CD4-positive, alpha-beta memory T cell (primary cell): ENCODE measurements at places on chromosomes 2 and 18. TPM values are rescaled to one million over a fixed set of nuclear protein-coding genes. Genes with fewer than 3 reads are reported as not detected.
A peak's percentile ranks its signal among the peaks of the same experiment; 100 is the strongest.

GRCh38 chr2:102422910-102423309 lies at the start of gene IL18RAP:
TSS of gene IL18RAP (plus strand) at chr2:102423160. CDS start at chr2:102423278, 118 bp downstream.
- H3K4me3 ChIP-seq: no peak within 1 kb of the TSS
- no peak for DNase-seq
- no peaks in the 10 kb centered on the region for H3K27me3 ChIP-seq
- H3K4me1 ChIP-seq: peaks cover 65% of the 10 kb centered on the region
- no peaks in the 10 kb centered on the region for H3K36me3 ChIP-seq

The BOK gene
- not detected for total RNA-seq

DNA sequence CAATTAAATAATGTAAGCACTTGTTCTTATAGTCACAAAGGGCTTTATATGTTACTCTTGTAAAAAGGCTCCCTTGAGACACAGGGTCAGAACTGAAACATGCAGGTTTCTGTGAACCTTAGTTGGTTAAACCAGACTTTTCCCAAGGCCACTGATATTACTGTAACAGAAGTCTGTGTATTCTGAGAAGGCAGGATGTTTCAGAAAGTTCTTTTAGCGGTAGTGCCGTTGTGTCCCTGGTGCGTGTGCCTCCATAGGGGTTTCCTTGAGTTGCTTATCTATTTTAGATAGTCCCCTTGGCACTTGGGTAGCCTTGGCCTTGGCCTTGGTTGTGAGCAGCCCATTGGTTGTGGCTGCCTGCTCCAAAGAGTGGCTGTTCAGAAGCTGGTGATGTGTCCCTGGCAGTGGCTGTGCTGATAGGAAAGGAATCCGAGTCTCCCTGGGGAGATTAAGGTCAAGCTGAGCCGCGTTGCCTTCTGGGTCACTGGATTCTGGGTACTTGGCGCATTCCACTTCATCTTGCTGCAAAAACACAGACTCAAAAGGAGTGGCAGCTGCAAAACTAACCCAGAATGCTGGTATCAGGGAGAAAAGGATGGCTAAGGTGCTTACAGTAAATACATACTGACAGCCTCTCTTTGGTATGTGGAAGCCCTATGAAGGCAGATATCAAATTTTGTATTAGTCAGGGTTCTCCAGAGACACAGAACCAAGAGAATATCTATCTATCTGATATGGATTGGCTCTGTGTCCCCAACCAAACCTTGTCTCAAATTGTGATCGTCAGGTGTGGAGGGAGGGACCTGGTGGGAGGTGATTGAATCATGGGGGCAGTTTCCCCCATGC lies 69.7 kb downstream of the FHOD3 start:
- no peaks in the 10 kb centered on the region for H3K36me3 ChIP-seq
- H3K27ac ChIP-seq: no peak overlapping the region
- H3K27me3 ChIP-seq: no peaks in the 10 kb centered on the region
- no peak overlapping the region for H3K4me3 ChIP-seq

The IL36RN gene
- total RNA-seq: not detected

DNA sequence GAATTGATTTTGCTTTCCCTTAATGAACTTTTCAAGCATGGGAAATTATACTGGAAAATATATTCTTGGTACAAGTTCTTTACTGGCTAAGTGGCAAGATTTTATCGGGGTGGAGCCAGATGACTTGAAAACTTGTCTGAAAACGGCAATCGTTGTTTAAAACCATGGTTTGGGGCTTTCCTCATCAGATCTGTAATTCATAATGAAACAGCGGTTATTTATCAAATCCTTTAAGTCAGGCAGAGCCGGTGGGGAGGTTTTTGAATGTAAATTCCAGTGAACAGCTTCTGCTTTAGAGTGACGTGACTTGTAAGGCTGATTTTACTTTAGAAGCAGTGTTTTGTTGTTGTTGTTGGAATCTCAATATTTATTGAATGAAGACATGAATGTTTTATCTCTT lies 2.6 kb downstream of the SEC11C start:
- peak overlapping the region; percentile 11 for H3K27ac ChIP-seq
- no peak overlapping the region for H3K4me3 ChIP-seq
- peaks cover 51% of the 10 kb centered on the region for H3K4me1 ChIP-seq
- no peaks in the 10 kb centered on the region for H3K27me3 ChIP-seq
- peak; percentile 51 for DNase-seq

The AGXT gene
- total RNA-seq: not detected

The REG1B gene
- total RNA-seq: not detected

- no peak overlapping the region for H3K27ac ChIP-seq
- no peak for DNase-seq
- peaks cover 84% of the 10 kb centered on the region for H3K27me3 ChIP-seq
Observed at GRCh38 chr2:176130147-176130956, 847 bp downstream of the HOXD8 start.

- DNase-seq: no peak
- no peak overlapping the region for H3K4me3 ChIP-seq
- no peaks in the 10 kb centered on the region for H3K4me1 ChIP-seq
- no peaks in the 10 kb centered on the region for H3K27me3 ChIP-seq
- H3K27ac ChIP-seq: no peak overlapping the region
Observed at GRCh38 chr18:78526275-78526674, 453.3 kb upstream of the SALL3 start.

DNA sequence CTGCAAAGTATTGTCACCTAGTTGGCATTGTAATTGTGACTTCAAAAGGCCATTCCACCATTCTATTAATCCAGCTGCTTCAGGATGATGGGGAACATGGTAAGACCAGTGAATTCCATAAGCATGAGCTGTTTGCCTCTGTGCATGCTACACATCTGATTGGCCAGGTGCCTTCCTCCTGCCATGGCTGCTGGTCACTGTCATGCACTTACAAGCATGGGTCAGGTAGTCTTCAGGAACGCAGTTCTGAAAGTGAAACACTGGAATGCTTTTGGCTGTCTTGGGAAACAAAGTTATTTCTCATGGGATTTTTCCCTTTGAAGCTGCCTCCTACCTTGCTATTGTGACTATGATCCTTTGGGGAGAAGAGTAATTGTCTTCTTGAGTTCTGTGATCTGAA lies 267.6 kb downstream of the GBX2 start:
- no peak overlapping the region for H3K4me3 ChIP-seq
- no peaks in the 10 kb centered on the region for H3K4me1 ChIP-seq
- DNase-seq: no peak
- H3K36me3 ChIP-seq: no peaks in the 10 kb centered on the region

GRCh38 chr2:12109363-12110017 lies 363.1 kb downstream of the LPIN1 start:
- no peaks in the 10 kb centered on the region for H3K27me3 ChIP-seq
- H3K4me3 ChIP-seq: no peak overlapping the region
- DNase-seq: no peak
- no peaks in the 10 kb centered on the region for H3K36me3 ChIP-seq
- H3K4me1 ChIP-seq: peaks cover 25% of the 10 kb centered on the region

DNA sequence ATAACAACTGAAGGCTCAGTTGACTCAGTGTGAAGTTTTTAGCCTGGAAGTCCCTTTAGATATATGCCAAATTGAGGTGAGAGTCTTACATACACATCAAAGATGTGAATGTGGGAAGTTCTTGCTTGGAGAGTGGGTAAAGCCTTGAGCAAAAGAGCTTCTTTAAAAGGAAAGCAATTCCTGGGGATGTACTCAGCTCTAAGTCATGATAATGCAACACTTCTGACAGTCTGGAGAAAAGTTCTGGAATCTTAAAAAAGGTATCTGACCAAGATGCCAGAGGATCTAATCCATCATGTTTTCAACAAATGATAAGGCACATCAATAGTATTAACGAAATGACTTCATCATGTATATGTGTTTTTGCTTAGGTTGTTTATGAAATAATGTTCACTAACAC lies 351.2 kb downstream of the CDH19 start:
- no peak for DNase-seq
- H3K27ac ChIP-seq: no peak overlapping the region
- H3K4me1 ChIP-seq: no peaks in the 10 kb centered on the region
- no peaks in the 10 kb centered on the region for H3K27me3 ChIP-seq
- H3K4me3 ChIP-seq: no peak overlapping the region

DNA sequence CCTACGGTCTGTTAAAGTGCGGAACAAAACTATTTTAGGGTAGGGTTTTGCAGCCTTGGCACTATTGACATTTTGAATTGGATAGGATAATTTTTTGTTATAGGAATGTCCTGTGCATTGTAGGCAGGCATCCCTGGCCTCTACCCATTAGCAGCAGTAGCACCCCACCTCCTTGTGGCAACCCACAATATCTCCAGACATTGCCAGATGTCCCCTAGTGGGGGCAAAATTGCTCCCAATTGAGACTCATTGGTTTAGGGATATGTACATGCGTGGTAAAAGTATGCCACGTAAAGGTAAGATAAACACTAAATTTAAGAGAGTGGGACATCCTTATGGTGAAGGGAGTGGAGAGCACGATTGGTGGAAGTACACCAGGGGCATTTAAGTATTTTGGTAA lies 4.6 kb downstream of the MIB1 start:
- peaks cover 65% of the 10 kb centered on the region for H3K4me1 ChIP-seq
- H3K36me3 ChIP-seq: no peaks in the 10 kb centered on the region
- peak; percentile 37 for DNase-seq
- H3K4me3 ChIP-seq: no peak overlapping the region
- H3K27me3 ChIP-seq: no peaks in the 10 kb centered on the region

The UGT1A6 gene
- total RNA-seq: not detected

DNA sequence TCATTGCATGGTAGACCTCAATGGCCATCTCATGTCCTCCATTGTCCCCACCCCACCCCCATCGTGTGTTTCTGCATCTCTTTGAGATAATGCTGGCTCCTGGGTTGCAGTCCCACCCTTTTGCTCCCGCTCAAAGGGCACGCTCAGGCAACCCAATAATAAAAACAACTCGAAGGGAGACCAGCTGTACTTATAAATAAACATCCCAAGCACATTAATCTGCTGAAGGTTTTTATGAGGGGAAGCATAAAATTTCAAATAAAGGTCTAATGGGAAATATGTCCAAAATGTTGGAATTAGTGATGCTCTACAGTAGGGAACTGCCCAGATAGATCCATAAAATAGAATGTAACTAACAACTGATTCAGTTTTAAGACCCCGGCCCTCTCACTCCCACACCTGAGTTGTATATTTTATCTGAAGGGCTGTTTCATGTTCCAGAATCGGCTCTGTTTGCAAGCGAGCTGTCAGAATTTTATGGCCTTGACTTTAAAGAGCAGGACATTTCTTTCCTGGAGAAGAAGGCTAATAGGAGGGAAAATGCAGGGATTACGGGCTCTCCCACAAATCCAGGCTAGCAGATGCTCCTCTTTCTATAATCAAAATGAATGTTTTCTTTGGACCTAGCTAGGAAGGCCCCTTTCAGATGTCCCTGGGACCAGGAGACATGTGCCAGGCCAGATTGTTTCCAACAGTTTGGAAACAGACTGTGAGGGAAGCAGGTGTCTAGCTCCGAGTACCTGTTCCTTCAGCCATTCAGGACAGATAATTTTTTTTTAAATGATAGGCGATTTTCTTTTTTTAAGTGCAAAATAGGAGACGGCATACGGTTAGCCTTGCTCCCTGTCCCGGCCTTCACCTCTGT lies 103.7 kb downstream of the APOB start:
- H3K27me3 ChIP-seq: no peaks in the 10 kb centered on the region
- H3K27ac ChIP-seq: no peak overlapping the region
- DNase-seq: no peak

- no peak for DNase-seq
- H3K27me3 ChIP-seq: no peaks in the 10 kb centered on the region
- H3K36me3 ChIP-seq: no peaks in the 10 kb centered on the region
- no peaks in the 10 kb centered on the region for H3K4me1 ChIP-seq
Observed at GRCh38 chr2:160538559-160539355, 45.1 kb upstream of the RBMS1 start.

DNA sequence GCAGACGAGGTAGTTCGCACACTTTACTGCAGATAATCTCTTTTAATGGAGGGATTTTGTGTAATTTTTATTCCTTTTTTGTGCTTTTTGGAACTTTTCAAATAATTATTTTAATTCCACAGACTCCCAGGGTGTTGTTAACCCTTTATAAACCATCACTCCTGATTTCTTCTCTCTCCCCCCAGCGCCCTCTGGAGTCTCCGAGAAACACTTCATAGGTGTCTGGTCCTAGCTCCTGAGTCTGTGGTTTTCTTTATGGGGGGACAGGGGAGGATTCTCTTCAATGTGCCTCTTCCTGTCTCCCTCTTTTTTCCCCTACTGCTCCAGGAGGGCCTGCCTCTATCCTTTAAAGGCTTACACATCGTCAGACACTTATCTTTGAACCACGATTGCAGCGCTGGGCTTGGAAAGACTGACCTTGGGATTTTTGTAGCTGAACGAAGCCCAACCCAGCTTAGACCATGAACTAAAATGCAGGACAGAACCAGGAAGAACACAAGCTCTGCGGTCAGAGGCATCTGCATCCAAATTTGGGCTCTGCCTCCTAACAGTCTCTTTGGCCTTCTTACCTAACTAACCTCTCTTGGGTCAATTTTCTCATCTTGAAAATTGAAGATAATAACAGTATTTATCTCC lies 7.1 kb upstream of the PKDCC start:
- no peak for DNase-seq
- no peak overlapping the region for H3K27ac ChIP-seq
- no peaks in the 10 kb centered on the region for H3K36me3 ChIP-seq
- H3K4me3 ChIP-seq: no peak overlapping the region
- no peaks in the 10 kb centered on the region for H3K4me1 ChIP-seq
- H3K27me3 ChIP-seq: peaks cover 4% of the 10 kb centered on the region

DNA sequence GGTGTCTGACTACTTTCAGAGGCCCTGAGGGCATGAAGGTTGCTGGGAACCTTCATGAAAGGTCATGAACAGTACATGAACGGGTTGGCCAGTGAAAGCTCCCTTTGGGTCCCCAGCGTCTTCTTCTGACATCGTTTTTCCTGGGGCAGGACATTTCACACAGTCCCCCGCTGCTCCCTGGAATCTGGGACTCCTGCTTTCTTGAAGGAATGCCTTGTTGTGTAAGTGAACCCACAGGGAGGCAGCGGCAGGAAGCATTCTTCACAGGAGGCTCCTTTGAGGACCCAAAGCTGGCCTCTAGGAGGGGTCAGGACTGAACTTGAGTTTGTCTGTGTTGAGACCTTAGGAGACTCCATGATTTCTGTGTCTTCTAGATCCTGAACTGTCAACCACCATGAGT lies 144.3 kb downstream of the KCNE4 start:
- no peaks in the 10 kb centered on the region for H3K4me1 ChIP-seq
- H3K36me3 ChIP-seq: no peaks in the 10 kb centered on the region
- DNase-seq: no peak
- H3K27ac ChIP-seq: no peak overlapping the region
- H3K27me3 ChIP-seq: no peaks in the 10 kb centered on the region

The SNORC gene
- total RNA-seq: 1.4 TPM

The TAF4B gene
- 8.1 TPM for total RNA-seq

- no peaks in the 10 kb centered on the region for H3K36me3 ChIP-seq
- no peak for DNase-seq
- no peaks in the 10 kb centered on the region for H3K27me3 ChIP-seq
- H3K4me1 ChIP-seq: no peaks in the 10 kb centered on the region
- no peak overlapping the region for H3K27ac ChIP-seq
- no peak overlapping the region for H3K4me3 ChIP-seq
Observed at GRCh38 chr2:38907743-38908562, 18.3 kb downstream of the ARHGEF33 start.

The MOGAT1 gene
- total RNA-seq: not detected

GRCh38 chr2:238528953-238529781 lies 102.4 kb downstream of the ASB1 start:
- H3K27me3 ChIP-seq: no peaks in the 10 kb centered on the region
- H3K4me1 ChIP-seq: no peaks in the 10 kb centered on the region
- H3K36me3 ChIP-seq: no peaks in the 10 kb centered on the region
- H3K4me3 ChIP-seq: no peak overlapping the region
